ENCODE measurements at places on chromosomes 12 and 14.

DNA sequence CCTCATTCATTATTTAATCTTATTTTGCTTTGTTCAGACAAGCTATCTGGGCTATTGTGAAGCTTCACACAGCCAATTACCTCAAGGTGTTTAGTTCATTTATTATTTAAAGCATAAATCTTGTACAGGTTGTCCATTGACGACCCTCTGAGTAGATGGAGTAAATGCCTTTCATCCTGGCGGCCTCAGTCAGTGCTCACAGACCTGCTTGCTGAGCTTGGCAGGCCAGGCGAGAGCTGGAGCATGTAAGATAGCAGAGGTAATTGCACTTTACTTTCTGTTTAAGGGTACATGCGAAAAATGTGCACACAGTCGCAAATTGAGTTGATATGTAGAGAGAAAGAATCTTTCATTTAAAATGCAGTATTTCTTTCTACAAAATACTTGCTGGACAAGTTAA lies 224.4 kb downstream of the NPAS3 start:
- no peak for DNase-seq

- DNase-seq = no peak
Measured at GRCh38 chr12:131384544-131384855, 326.4 kb upstream of the SFSWAP start.

- DNase-seq = peak; percentile 66
Measured at GRCh38 chr14:44149597-44149996, 357.5 kb downstream of the FSCB start.

- no peak for DNase-seq
Measured at GRCh38 chr12:114555451-114555850, 128.5 kb downstream of the TBX3 start.

GRCh38 chr14:102545461-102546265 lies 36.1 kb upstream of the ANKRD9 start:
- DNase-seq = peak; percentile 17
